ENCODE measurements at places on chromosomes 5 and 9.

GRCh38 chr9:114031948-114032840 is 45.9 kb downstream of the AMBP start:
- no peak for DNase-seq

DNA sequence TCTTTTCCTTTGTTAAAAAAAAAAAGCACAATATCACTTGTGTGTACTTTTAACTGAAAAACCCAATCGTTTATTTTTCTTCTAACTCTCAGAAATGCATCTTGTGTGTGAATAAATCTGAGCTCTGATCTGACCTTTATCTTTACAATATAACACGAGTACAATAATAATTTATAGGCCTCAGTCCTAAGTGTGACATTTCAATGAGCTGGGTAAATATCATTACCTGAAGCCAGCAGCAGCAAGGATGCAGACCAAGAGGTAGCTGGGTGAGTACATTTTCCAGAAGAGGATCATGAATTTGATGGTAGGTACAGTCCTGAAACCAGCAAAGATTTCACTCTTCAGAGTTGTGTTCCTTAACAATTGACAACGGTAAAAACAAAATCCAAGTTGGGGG is 264.0 kb upstream of the KIF2A start:
- DNase-seq, result no peak

DNA sequence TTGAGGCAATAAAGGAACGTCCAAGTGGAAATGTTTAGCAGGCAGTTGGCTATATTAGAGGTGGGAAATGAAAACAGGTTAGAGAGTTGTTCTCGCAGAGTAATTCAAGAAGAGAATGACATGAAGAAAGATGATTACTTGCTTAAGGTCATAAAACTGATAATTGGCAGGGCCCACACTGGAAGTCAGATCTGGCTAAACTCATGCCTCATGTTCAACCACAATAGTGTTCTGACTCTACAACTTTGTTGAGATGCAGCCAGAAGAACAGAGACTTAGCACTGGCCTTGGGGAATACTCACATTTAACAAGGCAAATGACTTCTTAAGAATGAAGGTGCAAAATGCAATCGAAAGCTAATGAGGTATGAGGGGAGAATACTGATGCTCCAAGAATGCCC is 27.2 kb upstream of the TNFSF8 start:
- DNase-seq, result no peak

DNA sequence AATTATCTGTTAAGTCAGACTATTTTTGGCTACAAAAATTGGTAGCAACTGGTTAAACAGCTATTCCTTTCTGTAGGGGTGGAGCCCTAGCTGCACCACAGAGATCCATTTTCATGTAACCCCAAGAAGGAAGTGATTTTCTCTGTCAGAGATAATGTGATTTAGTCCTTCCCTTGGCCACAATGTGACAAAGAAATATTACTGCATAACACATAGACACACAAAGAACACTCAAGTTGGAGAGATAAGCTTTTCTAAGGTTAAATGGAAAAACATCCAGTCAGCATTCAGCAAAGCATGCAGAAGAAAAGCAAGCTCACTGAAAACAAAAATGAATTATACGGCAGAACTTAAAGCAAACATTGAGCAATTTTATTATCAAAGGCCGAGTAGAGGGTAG is 227.8 kb upstream of the CDH9 start:
- no peak for DNase-seq

All from stimulated activated CD4-positive, alpha-beta T cell treated with anti-CD3 and anti-CD28 coated beads, Interleukin-1b, Interleukin-23, amount 100 ng/mL, for 1 hour (primary cell).